ENCODE measurements at places on chromosomes 4 and X. TPM values are rescaled to one million over a fixed set of nuclear protein-coding genes. Genes with fewer than 3 reads are reported as not detected.

FAM184B gene
- total RNA-seq = not detected

BMPR1B gene
- 1.7 TPM for total RNA-seq

MCF2 gene
- 0.36 TPM for total RNA-seq

PF4V1 gene
- total RNA-seq = not detected

RS1 gene
- not detected for total RNA-seq

GAK gene
- total RNA-seq = 40.8 TPM
